ENCODE measurements at places on chromosomes 6 and 20.

- no peak for DNase-seq
Observed at GRCh38 chr6:52209770-52210169, 23.6 kb downstream of the IL17A start.

DNA sequence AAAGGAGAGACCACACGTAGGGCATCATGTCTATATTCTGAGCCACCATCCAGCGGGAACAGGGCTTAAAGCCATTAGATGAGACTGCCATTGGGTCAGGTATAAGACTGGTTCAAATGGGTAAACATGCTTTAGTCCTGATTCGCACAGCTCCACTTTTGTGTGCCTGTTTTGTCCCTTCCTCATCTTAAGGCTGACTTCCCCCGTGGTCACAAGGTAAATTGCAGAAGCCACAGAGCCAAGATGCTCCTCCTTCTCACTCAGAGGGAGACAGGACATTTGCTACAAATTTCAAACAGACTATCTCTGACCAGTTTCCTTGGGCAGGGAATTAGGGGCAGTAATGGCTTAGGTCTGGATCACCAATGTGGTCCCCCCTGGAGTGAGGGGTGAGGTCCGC is 11.4 kb upstream of the IFNGR1 start:
- DNase-seq, result no peak

DNA sequence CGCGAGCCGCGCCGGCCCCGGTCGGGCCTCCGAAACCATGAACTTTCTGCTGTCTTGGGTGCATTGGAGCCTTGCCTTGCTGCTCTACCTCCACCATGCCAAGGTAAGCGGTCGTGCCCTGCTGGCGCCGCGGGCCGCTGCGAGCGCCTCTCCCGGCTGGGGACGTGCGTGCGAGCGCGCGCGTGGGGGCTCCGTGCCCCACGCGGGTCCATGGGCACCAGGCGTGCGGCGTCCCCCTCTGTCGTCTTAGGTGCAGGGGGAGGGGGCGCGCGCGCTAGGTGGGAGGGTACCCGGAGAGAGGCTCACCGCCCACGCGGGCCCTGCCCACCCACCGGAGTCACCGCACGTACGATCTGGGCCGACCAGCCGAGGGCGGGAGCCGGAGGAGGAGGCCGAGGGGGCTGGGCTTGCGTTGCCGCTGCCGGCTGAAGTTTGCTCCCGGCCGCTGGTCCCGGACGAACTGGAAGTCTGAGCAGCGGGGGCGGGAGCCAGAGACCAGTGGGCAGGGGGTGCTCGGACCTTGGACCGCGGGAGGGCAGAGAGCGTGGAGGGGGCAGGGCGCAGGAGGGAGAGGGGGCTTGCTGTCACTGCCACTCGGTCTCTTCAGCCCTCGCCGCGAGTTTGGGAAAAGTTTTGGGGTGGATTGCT is 1.3 kb downstream of the VEGFA start:
- DNase-seq, result no peak

DNA sequence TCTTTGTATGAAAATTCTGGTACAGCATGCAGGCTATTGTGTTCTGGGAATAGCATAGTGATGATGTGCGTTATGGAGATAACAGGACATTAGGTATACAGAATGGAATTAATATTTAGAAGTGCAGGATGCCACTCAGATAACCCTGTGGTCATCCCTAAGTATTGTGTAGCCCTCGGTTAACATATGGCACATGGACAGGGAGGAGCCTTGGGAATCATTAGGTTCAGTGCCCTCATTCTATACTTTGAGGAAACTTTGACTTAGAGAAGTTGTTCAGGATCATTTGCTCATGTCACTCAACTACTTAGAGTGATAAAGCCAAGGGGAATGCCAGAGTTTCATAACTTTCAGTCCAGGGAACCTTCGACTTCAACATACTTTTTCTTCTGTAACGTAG is 185.9 kb downstream of the UST start:
- peak; percentile 19 for DNase-seq

- peak; percentile 73 for DNase-seq
Observed at GRCh38 chr6:27503436-27504030, 30.6 kb upstream of the ZNF184 start.

Measured in fibroblast of skin of abdomen (primary cell).